ENCODE measurements at places on chromosomes 1 and 21. TPM values are rescaled to one million over a fixed set of nuclear protein-coding genes. Genes with fewer than 3 reads are reported as not detected.

GRCh38 chr1:40802078-40802741, 18.6 kb downstream of the KCNQ4 start:
- peak; percentile 78 for ATAC-seq

DNA sequence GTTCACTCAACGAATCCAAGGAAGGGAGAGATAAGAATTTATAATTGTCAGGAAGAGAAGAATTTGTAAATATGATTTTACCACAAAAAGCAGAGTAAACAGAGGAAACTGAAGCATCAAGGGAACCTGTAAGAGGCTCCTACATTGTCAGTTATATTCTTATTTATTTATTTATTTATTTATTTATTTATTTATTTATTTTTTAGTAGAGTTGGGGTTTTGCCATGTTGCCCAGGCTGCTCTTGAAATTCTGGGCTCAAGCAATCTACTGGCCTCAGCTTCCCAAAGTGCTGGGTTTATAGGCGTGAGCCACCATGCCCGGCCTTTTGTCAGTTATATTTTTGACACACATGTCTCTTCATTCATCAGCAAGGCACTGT, 47.1 kb downstream of the FCRL3 start:
- ATAC-seq: no peak

DNA sequence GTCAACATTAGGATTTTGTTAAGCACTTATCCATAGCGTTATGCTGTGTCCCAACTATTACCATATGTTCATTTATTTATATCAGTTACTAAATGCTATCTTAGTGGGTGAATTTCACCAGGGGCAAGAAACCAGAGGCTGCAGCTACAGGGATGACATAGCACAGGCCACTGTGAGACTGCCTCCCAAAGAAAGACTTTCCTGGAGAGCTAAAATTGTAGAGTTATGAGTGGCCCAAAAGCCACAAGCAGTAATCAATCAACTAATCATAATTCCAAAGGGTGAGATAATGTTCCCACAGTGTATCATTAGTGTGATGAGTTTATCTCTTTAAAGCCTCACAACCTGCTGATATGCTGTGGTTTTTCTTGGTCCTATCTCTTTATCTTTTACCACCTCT, 3.8 kb upstream of the TGFB2 start:
- no peak for ATAC-seq

DNA sequence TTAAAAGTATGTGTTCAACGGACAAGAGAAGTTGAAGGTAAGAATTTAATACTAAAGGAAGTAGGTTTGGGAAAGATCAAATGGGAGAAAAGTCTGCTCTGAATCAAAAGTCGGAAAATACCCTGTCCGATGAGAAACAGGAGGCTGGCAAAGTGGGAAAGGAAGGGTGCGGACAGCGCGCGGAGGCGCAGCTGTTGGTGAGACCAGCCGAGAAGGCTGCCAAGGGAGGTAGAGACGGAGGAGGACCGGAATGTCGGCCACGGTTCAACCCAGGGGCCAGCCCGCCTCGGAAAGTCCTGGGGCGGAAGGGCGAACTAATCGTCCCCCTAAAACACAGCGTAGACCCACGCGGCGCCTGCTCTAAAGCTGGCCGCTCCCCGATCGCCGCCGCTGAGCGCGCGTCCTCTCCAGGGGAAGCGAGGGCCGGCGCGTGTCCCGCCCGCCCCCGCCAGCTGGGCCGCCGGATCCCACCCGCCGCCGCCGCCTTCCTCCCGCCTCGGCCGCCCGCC, 639 bp upstream of the SPATA1 start:
- ATAC-seq: peak; percentile 68

- ATAC-seq: no peak
Observed at GRCh38 chr1:1479547-1480487, 8.3 kb downstream of the ATAD3B start.

REN gene
- not detected for total RNA-seq
